BE2C (cell line): ENCODE measurements at places on chromosomes 6 and 20.

DNA sequence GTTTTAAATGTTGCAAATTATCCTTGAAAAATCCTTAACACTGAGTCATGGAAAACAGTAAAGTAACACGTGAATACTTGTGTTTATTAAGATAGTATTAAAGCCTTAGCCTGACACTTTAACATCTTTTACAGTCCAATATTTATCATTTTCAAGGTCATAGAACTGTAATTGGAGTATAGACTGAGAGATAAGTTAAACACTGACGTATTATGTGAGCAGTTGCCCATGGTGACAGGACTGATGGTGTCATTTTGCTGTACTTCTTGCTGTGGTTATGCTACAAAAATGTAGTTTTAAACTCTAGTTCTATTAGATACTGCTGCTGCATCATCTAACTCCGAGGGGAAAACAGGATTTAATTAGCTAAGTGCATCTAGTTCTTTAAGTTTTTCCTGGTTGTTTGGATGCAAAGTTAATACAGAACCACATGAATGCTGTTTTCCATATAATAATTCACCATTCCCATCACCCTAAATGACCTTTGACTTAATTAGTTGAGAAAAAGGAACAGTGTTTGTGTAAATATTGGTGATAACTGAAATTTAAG, 37.8 kb downstream of the SLC2A12 start:
- DNase-seq, result no peak

GRCh38 chr20:47879771-47880170, 94.5 kb upstream of the SULF2 start:
- DNase-seq, result no peak

DNA sequence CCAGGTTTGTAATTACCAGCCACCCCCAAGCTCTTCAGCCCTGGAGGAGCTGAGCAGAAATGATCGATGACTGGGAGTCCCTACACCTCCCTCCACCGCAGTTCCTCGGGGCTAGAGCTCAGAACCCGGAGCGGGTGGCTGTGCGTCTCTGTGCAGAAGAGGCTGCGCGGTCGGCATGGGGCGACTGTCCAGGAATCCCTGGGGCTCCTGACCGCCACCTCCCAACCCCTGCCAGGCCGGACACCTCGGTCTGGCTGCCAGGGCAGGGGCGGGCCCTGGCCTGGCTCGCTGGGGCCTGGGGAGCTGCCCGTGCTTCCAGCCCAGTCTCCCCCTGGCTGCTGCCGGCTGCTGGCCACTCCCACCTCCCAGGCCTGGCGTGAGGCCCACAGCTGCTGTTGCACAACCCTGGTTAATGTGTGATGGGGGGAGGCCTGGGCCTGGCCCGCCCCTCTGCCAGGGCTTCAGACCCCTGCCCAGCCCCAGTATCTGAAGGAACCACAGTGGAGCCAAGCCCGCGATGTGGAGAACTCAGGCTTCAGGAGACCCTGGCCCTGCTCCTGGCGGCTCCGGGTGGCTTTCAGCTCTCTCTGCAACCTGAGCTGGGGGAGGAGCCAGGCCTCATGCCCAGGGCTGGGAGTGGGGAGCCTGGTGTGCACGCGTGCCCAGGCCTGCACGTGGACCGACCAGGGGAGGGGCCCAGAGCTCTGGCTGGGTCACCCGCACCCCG, 1.2 kb downstream of the SLC2A4RG start:
- peak; percentile 86 for DNase-seq

GRCh38 chr6:14770572-14770971, 475.3 kb upstream of the JARID2 start:
- DNase-seq, result no peak

DNA sequence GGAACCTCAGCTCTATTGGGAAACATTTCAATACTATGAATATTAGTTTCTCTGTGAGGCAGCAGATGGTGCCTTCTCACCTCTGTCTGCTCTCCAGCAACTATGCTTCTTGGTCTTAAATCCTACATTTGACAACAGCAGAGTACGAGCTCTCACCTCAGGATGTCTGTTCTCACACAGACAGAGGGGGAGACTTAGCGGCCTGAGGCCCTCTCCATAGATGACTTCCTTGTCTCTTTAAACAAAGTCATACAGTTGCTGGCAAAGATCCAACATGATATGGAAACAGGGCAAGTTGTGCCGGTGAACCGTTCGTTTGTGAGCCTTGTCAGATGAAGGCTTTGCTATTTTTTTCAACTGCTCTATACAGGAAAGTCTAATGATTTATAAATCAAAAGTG, 43.7 kb upstream of the GABRR1 start:
- no peak for DNase-seq

DNA sequence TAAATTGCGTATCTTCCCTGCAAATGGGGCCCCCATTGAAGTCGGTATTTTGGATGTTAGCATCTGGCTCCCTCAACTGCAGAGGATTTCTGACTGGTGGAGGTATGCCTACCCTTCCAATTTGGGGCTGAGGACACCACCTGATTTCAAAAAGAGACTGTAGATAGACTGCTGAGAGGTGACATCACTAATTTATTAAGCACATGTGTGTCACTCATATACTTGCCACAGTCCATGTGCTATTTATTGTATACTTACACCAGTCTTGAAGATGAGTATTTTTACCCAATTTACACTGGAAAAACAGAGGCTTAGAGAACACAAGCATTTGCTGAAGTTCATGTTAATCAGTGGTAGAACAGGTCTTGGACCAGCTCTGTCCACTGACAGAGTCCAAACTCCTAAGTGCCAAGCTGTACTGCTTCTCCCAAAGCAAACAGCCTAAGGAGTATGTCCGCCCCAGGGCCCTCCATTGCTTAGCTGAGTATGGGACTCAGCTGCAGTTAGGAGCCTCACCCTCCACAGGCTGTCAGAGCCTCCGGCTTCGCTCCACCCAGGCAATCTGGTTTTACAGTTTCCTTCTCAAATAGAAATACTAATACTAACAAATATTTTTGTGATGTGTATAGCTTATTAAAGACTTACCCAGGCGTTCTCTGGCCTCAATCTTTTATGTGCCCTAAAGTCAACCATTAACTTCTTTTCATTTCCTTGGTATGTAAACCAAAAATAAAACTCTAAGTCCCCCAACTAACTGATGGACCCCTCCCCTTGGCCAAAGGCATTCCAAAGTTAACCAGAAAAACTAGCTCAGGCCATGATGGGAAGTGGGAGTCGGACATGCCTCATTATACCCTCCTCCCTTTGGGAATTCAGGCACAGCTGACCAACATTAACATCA, 17.5 kb downstream of the RIN2 start:
- no peak for DNase-seq

GRCh38 chr6:155013457-155013876, 18.4 kb downstream of the TIAM2 start:
- peak; percentile 79 for DNase-seq

- DNase-seq, result peak; percentile 33
These were observed at the start of gene METTL24 for GRCh38 chr6:110357664-110358552. TSS of gene METTL24 (minus strand) at chr6:110358349. CDS start at chr6:110358272, 77 bp downstream.

DNA sequence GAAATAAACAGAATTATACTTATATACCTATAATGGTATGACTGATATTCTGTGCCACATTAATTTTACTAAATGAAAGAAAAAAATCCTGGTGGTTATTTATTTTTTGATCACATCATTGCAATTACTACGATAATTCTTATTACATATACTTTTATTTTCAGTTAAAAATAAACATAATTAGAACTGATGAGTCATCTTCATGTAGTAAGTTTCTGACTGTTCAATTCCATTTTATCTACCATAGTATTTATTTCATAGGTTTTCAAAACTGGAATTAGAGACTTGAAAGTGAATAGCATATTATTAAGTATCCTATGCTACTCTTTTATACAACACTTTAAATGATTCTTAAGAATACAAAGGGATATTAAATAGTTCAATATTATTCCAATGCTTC, 80.3 kb downstream of the DTNBP1 start:
- no peak for DNase-seq

DNA sequence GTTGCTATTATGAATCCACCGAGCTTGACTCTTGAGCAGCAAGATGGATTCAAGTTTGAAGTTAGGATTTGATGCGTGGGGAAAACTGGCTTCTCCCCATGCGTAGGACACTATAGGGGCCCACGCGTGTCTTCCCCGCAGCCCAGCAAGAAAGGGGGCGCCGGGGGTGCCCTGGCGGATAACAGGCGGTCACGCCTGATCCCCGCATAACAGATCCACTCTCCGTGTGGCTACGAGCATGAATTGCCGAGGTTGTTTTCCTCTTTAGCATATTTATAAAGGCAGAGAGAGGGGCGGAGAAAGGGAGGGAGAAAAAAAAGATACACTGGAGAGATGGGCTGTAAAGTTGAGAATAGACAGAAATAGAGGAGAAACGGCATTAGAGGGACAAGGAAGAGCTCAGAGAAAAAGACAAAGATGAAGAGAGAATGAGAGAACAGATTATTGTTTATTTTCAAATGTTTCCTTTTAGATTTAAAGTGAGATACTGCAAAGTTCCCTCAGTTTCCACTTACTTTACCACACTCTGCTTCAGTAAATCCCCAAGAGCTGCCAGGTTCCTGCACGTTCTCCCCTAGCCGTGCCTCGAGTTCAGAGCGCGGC, 32.0 kb downstream of the TFAP2A start:
- DNase-seq, result no peak

DNA sequence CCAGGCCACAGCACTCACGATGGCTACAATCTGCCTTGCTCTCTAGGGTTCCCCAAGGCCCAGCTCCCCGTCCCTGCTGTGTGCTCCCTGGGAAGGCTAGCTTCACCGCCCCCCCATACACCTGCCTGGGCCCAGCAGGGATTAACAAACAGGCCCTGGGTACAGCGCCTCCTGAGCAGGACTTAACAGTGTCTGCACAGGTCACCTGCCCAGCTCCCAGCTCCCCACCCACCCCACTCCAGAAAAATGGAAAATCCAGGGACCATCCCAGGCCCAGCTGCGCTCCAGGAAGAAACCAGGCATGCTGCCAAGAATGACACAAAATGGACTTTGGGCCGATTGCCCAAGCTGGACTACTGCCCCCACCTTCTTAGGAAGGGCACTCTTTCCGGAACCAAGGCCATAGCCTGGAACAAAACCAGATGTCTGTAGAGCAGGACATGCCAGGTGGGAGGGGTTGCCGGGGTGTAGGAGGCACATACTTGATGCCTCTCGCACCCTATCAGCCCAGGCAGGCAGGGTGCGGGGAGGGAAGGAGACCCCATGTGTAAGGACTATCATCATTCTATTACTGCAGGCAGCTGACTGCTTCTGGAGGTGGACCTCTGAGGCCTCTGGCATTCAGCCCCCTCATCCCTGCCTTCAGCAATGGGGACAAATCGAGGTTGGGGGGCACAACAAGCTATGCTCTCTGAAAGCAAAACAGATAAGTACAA, 104.9 kb downstream of the SNX5 start:
- DNase-seq, result peak; percentile 45

DNA sequence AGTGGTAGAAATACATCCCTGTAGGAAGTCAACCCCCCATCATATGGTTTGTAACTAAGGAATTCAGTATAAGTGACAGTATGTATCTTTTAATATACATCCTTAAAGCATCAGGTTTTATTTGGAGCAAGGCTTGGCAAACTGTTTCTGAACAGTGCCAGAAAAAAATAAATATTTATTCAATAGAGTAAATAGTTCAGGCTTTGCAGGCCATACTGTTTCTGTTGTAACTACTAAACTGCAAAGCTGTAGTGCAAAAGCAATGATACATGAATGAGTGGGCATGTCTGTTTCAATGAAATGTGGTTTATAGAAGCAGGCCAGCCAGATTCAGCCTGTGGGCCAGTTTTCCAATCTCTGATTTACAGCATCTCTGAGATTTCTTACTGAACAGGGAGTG, 977 bp downstream of the MEI4 start:
- no peak for DNase-seq

- no peak for DNase-seq
These were observed 120.1 kb upstream of the HDDC2 start for GRCh38 chr6:125421836-125422235.

DNA sequence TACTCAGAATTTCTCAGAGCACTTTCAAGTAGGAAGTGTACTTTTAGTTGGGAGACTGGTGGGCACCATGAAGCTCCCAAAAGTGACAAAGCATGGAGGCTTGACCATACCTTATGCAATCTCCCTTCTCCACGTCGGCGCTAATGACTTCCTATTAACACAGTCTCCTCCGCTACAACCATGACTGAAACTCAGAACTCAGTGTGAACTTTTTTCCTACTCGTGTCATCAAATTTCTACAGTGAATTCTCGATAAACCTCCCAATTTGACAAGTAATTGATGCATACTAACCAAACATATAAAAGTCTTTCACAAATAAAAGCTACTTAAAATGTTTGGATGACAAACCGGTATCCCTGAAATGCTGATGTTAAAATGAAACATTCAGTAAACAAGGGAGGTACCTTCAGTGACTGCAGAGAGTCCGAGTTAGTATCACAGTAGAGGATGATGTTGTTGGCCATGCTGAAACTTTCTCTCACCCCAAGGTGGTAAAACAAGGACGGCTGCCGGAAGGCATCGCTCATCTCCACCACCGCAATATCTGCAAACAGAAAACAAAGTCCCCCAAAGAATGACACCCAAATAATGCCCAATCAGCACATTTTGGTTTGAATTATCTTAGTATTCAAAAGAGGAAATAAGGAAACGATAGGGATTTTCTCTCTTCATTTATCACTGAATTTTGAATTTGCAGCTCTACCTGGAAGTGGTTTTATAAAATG, 72.1 kb downstream of the MAP3K5 start:
- DNase-seq, result no peak

- peak; percentile 29 for DNase-seq
These were observed 161.4 kb downstream of the LY86 start for GRCh38 chr6:6749702-6750491.

- no peak for DNase-seq
These were observed 32.9 kb downstream of the NUDT3 start for GRCh38 chr6:34359418-34360158.

GRCh38 chr6:27126046-27126814, 121.3 kb upstream of the PRSS16 start:
- no peak for DNase-seq

DNA sequence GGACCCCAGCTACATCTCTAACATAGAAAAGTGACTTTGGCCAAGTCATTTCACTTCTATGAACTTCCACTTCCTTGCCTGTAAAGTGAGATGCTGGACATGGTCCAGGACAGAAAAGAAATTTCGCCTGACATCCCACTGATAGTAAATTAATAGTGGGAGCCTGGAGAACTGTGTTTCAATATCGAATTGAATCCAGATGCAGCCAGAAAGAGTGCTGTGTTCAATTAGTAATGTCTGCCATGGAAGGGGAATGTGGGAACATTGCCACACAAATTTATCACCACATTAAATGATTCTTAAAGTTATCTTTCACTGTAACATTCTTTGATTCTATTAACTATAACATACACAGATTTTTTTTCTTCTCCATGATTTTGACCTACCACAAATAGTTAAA, 255.0 kb downstream of the HACE1 start:
- DNase-seq, result peak; percentile 43

GRCh38 chr6:36546308-36546919, 865 bp downstream of the STK38 start:
- peak; percentile 19 for DNase-seq

DNA sequence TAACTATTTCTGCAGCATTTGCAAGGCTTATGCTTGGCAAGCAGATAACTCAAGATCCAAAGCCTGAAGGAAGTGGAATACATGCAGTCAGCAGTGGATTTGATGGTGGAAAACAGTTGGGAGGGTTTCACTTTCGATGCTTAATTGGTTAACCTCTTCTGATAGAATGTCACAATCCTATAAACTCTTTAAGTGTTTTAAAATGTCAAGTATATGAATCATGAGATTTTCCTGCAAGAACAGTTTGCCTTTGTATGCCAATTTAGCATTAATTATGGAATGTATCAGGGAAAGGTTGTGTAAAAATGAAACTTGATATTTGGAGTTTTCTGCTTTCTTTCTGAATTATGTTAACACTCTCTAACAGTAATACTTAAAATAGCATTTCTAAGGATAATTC, 36.6 kb downstream of the NKX2-4 start:
- DNase-seq, result no peak

- no peak for DNase-seq
These were observed 199.3 kb upstream of the FLRT3 start for GRCh38 chr20:14536738-14537137.
